Eye (tissue), 1 donor: ENCODE measurements at places on chromosomes 5 and 9.

DNA sequence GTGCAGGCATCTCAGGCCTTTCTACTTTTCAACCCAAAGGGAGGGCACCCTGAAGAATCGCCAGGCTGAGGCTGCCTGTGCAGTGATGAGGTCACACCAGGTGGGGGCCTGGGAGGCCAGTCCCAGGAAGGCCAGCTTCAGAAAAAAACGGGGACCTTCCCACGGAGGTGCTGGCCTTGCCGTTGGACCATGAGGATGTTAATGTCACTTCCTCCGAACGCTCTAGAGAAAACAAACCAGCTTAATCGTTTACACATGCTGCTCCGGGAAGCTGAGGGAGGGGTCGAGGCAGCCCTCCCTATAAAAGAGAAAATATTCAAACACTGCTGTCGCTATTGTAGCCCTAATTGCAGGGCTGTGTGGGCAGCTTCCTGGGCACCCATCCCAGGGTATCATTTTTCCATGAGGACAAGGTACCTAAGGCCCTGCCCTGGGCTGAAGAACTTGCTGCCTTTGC is 27.0 kb downstream of the PTGES start:
- DNase-seq = no peak

GRCh38 chr5:95907740-95908706 is 53.6 kb downstream of the ELL2 start:
- no peak for DNase-seq

GRCh38 chr5:178301641-178302040 is 69.0 kb upstream of the PHYKPL start:
- DNase-seq = no peak

DNA sequence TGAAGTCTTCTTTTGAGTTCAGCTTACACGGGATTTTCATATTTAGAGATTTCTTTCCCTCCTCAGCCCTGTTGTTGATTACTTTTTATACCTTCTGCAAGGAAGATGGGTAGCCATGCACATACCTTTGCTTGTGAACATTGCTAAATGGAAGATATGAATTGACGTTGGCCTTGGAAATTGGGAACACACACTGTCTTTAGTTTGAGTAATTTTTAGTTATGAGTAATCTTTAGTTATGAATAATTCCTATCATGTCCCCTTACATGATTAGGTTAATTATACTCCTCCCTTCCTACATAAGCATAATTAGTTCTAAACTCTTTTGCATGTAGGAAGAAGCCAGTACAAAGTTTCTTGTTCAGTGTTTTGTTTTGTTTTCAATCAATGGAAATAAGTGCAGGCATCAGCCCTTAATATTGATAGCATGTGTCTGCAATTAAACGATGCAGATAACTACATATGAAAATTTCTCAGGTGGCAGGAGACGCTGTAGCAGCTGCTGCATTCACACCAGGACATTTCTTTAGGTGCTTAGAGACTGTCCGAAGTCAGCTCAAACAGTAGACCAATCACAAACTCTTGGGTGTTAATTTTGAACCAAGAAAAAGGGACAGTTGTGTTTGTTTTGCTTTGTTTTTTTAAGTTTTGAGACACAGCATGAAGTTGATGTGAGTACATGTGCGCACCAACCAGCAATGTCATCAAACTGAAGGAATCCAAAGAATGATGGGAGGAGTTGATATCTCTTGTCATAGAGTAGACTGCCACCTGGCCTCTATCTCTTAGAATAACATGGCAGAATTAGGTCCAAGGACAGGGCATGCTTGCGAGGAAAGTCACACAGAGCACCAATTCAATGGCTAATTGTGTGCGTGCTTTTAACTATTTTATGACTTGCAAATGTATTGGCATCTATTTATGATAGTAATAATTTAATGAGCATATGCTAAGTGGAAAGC is 51.4 kb downstream of the SMARCA2 start:
- DNase-seq = no peak

DNA sequence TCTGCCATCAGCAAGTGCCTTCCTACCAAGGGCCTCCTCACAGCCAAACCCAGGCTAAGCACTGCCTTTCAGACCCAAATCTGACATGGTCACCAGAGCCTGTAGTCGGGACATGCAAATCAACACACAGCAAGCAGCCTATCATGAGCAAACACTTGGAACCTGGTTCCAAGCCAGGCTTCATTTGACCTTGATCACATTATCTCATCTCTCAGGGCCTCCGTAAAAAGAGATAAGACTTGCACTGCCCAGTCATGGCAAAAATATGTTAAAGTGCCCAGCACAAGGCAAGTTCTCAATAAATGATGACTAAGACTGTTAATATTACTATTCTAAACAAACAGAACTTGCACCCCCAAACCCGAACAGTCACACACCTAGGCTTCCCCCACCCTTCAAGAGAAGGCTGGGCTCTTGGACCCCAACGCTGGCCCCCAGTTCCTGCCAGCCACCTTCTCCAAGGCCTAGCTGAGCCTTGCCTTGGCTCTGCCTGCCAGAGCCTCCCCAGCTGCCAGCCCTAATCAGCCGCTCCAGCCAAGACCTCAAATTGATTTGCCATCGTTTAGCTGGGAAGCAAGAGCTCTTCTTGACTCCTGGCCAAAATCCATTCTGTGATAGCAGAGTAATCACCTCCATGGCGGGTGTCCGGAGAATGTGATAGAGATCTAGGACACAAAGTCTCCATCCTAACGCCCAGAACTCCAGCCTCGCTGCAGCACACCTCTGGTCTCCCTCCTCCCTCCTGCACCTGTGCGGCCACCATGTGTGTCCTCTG is 18.7 kb downstream of the CPLX2 start:
- no peak for DNase-seq

DNA sequence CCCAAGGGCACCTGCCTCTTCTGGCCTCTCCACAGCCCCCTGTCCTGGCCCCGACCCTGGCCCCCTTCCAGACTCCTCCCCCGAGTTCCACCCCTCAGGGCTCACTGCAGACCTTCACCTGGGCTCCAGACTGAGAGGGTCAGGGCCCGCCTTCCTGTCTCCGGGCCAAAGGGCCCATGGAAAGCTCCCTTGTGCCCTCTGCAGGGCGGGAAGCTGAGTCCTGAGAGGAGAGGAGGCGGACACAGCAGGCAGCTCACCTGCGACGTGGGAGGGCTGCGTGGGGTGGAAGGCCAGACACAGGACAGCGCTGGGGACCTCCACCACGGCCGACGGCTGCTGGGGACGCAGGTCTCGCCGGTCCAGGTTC is 20.6 kb downstream of the DYNC2I2 start:
- DNase-seq = no peak

- DNase-seq = no peak
These were observed 97.5 kb upstream of the SHB start for GRCh38 chr9:38166501-38166900.

DNA sequence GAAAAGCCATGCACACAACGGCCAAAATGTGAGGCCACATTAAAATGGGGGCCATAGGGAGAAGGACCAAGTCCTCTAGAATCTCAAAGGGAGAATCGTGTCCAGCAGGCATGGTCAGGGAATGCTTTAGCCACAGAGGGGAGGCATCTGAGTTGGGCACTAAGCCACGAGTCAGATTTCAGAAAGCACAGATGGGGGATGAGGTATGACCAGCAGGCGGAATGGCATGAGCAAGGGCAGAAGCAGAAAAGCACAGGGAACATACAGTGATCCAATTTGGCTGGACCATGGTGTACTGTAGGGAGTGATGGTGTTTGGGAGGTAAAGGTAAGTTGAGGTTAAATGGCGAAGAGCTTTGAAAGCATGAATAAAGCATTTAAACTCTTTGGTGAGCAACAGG is 214.6 kb downstream of the TLE1 start:
- no peak for DNase-seq

GRCh38 chr9:107683566-107683965 is 194.0 kb upstream of the KLF4 start:
- no peak for DNase-seq

DNA sequence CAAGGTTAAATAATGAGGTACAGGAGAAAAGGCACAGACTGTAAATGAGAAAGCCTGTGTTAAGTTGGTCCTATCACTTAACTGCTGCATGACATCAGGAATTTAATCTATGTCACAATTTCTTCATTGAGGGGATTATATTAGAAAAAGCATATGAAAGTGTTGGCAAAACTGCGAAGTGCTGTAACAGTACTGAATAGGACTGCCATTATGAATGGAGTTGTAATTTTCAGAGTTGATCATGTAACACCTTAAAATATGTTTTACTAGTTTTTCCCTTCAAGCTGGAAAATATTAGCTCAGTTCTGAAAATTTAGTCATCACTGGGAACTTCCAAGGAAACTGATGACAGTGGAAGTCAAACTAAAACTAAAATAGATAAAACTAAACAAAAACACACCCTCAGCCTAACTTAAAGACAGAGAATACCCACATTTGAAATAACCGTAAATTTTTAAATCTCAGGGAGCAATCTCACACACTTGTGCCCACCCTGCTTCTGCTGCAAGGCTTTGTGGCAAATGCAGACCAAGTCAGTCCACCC is 45.1 kb downstream of the ERMP1 start:
- no peak for DNase-seq

GRCh38 chr9:108551030-108551841 is 304.6 kb downstream of the ACTL7B start:
- peak; percentile 70 for DNase-seq

DNA sequence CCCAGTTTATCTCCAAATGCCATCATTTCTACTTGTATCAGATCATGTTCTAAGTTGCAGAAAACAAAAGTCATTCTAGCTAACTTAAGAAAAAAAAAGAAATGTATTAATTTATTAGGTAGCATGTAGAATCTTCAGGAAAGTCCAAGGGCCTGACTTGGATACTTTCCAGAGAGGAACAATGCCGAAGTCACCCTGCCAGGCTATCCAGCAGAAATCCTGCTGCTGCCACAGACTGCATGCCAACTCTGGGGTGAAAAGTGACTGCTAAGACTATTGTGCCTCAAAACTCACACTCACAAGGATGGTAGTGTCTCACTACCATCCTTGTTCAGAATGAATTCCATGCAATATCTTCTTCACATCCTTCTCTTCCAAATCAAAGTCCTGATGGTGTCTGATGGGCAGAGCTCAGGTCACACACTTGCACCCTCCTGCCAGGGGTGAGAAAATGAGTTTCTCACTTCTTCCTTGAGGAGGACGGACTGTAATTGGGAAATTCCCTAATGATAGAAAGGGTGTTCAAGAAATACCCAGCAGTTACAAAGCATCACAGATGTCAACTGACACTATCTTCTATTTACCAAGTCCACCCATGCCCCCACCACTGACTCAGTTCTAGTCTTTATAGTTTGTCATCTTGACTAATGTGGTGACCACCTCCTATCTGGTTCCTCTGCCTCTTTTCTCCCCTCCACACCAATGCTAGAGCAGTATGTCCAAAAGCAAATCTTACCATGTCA is 279.4 kb downstream of the CWC27 start:
- no peak for DNase-seq

DNA sequence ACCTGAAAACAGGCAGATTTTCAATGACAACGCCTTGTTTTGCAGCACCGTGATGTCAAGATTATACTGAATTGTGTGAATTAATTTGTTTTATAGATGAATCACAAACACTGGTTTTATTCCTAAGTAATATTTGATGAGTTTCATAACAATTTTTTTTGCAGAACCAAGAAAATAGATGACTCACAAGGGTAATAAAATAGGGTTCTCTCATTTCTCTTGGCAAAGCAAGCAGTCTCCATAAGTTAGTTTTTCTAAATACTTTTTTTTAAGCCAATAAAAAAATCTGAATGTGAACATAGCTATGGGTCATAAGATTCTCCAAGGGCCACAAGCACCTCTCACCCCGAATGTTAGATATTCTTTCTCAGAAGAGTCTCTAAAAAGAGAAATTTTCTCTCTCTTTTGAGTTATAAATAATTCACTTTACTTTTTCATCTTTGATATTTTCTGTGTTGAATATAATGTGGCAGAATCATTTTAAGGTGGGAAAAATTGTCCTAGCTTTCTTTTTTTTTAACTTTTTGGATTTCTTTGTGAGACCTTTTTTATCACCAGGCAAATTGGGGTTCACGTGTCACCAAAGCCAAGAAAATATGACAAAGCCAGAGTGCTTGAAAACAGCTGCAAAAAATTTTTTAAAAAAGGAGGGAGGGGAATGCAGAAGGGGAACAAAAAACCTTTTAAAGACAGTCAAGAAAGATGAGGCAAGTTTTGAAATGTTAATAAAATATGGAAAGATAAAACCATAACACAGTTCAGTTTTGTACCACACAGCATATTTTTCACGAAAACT is 174.6 kb upstream of the DAPK1 start:
- no peak for DNase-seq

GRCh38 chr5:153573326-153574033 is 83.0 kb downstream of the GRIA1 start:
- no peak for DNase-seq

DNA sequence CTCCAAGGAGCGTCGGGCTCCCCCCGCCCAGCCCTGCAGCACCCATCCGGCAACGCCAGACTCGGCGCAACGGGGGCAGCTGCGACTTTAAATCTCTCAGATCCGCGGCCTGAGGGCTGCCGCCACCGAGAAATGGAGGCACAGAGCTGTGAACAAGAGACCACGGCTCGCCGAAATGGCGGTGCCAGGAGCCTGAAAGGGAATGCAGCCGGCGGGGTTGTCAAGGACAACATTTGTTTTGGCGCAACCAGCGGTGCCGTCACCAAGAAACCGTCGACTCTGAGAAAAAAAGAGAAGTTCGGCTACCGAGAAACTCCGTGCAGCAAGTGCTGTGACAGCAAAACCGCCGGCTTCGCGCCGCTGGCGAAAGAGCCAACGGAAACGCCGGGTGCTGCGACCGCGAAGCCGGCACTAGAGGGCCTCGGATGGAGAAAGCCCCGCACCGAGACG is 2.1 kb upstream of the ANXA2R start:
- DNase-seq = peak; percentile 92

DNA sequence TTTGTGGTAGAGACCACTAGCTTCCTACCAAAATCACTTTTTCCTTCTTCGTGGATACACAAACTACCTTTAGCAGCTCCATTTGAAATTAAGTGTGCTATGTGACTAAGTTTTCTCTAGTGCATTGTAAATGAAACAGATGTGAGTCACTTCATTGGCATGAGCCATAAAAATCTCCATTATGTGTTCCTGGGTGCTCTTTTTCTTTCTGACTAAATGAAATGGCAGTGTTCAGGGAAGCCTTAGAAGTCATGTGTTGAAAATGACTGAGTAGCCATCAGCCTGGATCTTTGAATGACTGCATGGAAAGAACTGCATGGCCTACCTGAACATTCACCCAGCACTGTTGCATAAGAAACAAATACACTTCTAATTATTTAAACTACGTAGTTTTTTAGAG is 107.9 kb downstream of the NDUFAF2 start:
- DNase-seq = no peak

DNA sequence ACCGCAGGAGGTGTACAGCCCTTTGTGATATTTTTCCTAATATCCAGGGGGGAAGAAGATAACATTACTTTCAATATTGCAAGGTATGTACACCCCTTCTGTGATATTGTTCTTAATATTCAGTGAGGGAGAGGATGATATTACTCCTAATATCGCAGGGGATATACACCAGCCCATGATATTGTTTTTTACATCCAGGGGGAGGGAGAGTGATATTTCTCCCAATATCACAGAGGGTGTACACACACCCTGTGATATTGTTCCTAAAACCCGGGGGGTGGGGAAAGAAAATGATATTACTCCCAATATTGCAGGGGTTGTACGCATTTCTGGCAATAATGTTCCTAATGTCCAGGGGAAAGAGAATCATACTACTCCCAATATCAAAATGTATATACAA is 58.0 kb upstream of the SLC25A48 start:
- DNase-seq = no peak

GRCh38 chr9:16099732-16100536 is 547.1 kb downstream of the CCDC171 start:
- DNase-seq = peak; percentile 71

GRCh38 chr9:77752554-77752953 is 104.4 kb upstream of the GNA14 start:
- DNase-seq = no peak
